ENCODE measurements at places on chromosomes 3 and 15. TPM values are rescaled to one million over a fixed set of nuclear protein-coding genes. Genes with fewer than 3 reads are reported as not detected.

Gene GOLGA8T
- not detected for polyA plus RNA-seq

Gene SEC22A
- 34.1 TPM for polyA plus RNA-seq

Gene FEZF2
- polyA plus RNA-seq: not detected

Gene ACAN
- polyA plus RNA-seq: not detected

Gene GOLGA8A
- polyA plus RNA-seq: 32.5 TPM

Gene CCRL2
- polyA plus RNA-seq: not detected

Gene FBXO40
- 0.84 TPM for polyA plus RNA-seq

Gene RPP25
- polyA plus RNA-seq: not detected

Gene GOLGA8J
- not detected for polyA plus RNA-seq

Gene CLEC3B
- polyA plus RNA-seq: not detected

Gene ARNT2
- 6.2 TPM for polyA plus RNA-seq

Gene HOMER2
- polyA plus RNA-seq: 2.5 TPM

Gene GOLGA8S
- 0.19 TPM for polyA plus RNA-seq

Gene GHRL
- not detected for polyA plus RNA-seq

Gene OR5H1
- not detected for polyA plus RNA-seq

Gene MCF2L2
- 7.0 TPM for polyA plus RNA-seq

Gene CCR9
- not detected for polyA plus RNA-seq

Gene LNP1
- 5.7 TPM for polyA plus RNA-seq

Gene GPR27
- polyA plus RNA-seq: 42.7 TPM

Gene TRH
- not detected for polyA plus RNA-seq

Gene CYP8B1
- not detected for polyA plus RNA-seq

Gene KBTBD13
- polyA plus RNA-seq: not detected

Gene COX5A
- polyA plus RNA-seq: 373 TPM

Gene SLC12A1
- polyA plus RNA-seq: 3.5 TPM

Gene GOLGA8Q
- polyA plus RNA-seq: not detected

Gene ZNF662
- 6.5 TPM for polyA plus RNA-seq

Gene TNIK
- polyA plus RNA-seq: 29.2 TPM

Gene NEK10
- 22.3 TPM for polyA plus RNA-seq

Gene KCNAB1
- 479 TPM for polyA plus RNA-seq

Gene LTF
- polyA plus RNA-seq: not detected

Gene RASGRP1
- polyA plus RNA-seq: 12.9 TPM

Gene GSK3B
- 51.0 TPM for polyA plus RNA-seq

Gene CIAO2A
- 130 TPM for polyA plus RNA-seq

Gene ALDH1A3
- 37.4 TPM for polyA plus RNA-seq

Gene AHSG
- polyA plus RNA-seq: not detected

Gene TM4SF18
- polyA plus RNA-seq: not detected

Gene DHX30
- polyA plus RNA-seq: 37.2 TPM

Gene SMCO1
- 1.5 TPM for polyA plus RNA-seq
